ENCODE measurements at places on chromosomes 4 and X.

GRCh38 chr4:108454227-108454626, 166.1 kb upstream of the RPL34 start:
- DNase-seq: no peak

DNA sequence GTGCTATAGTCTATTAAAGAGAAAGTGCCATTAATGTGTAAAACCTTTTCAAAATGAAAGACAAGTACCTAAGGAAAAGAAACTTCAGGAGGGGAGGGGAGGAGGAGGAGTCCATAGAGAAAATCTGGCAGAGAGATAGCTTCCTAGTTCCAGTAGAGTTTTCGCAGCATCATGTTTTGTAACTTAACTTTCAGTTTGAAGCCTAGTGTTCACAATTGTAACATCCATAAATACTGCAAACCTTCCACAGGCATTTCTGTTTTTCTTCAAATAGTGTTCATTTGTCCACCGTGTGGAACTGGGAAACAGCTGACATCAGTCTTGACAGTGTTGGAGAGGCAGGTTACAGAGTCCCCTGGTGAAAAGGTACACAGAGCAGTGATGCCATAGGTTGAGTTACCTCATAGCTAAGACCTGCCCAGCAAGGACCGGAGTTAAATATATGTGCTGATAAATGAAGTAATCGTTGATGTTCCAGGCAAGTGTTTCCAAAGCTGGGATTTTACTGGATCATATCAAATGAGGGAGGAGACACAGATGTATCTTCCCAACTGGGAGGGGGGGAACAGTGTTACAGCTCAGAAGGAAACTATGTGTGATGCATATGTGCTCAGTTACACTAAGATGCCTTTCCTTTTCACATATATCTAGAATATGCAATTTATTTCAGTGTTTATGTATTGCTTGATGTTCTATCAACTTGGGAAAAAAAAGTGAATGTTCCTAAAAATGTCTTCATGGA, 369.5 kb upstream of the FAM241A start:
- no peak for DNase-seq

GRCh38 chrX:30183554-30183953, 31.8 kb upstream of the MAGEB2 start:
- no peak for DNase-seq

DNA sequence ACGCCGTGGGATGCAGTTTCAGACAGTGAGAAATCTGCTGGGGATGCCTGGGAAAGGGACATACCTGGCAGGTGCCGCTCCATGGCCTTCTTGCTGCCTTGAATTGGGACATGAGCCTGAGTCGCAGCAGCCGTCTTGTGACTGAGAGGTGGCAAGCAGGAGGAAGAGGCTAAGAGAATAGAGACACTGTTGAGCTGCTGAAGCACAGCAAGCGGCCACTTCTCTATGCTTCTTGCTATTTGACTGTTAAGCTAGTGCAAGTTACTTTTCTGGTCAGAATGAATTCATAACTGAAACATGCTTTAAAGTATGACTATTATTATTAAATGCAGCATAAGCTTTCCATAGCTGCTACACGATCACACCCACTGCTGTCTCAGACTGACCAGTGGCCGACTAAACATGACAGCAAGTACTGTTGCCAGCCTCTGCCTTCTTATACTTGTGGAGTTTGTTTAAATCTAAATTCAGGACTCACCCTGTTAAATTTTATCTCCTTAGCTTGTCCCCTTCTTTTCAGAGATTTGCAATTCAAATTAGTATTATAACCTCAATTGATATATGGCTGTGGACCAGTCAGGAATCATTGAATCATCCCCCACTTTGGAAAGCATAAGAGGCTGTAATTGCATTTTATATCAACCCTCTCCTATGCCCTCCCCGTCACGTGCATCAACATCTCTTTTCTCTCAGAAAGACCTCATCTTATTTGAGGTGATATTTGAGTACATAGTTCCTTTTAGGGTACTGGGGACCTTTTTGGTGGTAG, 24.8 kb upstream of the ACSL1 start:
- no peak for DNase-seq

GRCh38 chr4:60989141-60989540, 211.0 kb upstream of the ADGRL3 start:
- no peak for DNase-seq

- DNase-seq: no peak
Observed at GRCh38 chr4:7938266-7938608, 1.4 kb downstream of the AFAP1 start.

DNA sequence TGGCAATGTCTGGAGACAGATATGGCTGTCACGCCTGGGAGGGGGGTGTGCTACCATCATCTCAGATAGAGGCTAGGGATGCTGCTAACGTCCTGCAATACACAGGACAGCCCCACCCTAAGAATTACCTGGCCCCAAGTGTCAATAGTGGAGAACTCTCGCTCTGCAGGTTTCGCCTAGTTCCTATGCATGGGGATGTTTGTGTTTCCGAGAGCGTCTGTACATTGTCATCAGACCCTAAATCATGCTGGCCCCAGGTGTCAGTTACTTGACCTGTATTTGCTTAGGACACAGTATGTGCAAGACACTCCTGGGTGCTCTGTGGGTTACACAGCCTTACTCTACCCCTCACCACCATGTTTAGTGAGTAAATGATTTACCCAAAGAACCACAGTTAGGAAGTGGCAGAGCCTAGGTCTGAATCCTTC, 90.8 kb downstream of the AFF1 start:
- DNase-seq: no peak

DNA sequence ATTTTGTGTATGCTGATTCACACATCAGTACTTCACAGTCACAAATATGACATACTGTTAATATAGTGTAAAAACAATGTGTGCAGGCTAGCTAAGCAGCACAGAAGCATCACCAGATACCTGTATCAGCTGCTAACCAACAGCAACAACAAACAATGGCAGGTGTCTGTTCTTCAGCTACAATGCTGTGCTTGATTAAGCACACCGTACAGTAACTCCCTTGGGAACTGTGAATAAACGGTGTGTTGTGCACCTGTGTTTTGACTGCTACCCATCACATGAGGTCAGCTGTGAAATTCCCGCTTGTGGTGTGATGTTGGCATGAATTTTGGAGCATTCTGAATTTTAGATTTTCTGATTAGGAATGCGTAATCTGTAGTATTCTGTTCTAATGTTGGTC, 379.7 kb upstream of the FAT1 start:
- DNase-seq: no peak

- DNase-seq: no peak
Observed at GRCh38 chrX:100819534-100819836, 706 bp upstream of the CSTF2 start.

DNA sequence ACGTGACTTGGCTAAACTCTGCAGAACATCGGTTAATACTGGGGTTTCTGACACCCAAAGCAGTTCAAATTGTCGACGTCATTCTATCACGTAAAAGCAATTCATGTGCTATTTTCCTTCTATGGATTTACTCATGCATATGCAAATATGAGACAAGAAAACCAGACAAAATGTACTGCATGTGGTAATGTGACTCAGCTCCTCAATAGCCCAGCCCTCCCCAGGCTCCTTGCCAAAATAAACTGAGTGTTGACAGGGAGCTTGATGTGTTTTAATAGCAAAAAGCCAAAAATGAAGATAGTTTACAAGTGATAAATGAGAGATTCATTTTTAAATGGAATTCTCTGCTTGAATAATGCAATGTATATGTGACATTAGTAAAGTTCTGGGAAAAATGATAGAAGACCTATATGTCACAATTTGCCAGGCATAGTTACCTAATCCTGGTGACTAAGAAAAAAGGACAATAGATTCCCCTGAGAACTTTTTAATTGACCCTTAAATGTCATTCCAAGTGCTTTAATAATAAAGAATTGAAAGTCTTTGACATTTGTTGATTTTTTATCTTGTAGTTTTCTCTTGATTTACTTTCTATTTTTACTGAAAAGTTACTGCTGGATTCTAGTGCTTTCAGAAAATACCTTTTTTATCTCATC, 1700.6 kb upstream of the TENM3 start:
- no peak for DNase-seq

GRCh38 chr4:181745933-181746625, 497.1 kb upstream of the TENM3 start:
- DNase-seq: no peak

- DNase-seq: no peak
Observed at GRCh38 chrX:136210243-136210642, 41.0 kb downstream of the MAP7D3 start.

- no peak for DNase-seq
Observed at GRCh38 chrX:108601276-108601675, 135.1 kb downstream of the IRS4 start.

GRCh38 chr4:137361756-137362470, 170.4 kb downstream of the PCDH18 start:
- no peak for DNase-seq

- no peak for DNase-seq
Observed at GRCh38 chr4:2306773-2307410, 45.0 kb upstream of the MXD4 start.

DNA sequence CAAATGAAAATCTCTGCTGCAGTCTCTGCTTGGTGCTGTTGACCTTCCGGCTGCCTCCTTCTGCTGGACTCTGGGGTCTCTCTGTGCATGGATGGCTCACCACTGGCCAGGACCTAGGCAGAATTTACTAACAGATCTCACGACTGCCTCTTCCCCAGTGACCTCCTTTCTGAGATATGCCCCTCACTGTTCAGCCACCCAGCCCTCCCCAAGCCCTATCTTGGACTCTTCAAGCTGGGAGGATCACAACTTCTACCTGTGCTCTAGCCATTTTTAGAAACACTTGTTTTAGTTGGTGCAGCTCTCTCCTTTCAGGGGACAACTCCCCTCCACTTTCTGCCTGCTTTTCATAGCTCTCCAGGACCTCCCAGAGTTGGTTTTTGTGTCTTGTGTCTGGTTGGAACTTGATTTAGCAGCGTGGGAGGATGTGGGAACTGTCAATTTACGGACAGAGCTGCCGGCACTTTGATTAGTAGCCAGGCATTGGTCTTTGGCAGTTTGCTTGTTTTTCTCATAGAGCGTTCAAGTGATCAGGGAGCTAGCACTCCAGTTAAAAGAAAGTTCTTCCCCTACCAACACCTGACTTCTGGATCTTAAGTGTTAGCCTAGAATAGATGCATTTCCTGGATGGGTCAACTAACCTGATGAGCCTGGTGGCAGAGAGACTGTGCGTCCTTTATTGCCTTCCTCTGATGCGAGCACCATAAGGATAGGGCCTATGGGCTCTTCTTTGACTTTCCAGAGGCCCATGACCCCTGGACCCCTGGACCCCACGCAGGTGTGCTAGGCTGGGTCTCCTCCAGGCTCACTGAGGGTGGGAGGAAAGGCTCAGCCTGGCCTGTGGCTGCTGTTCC, 6.5 kb downstream of the RGS12 start:
- no peak for DNase-seq

- DNase-seq: no peak
Observed at GRCh38 chr4:44493924-44494323, 45.3 kb upstream of the KCTD8 start.

- DNase-seq: no peak
Observed at GRCh38 chr4:82555276-82555675, 6.5 kb downstream of the TMEM150C start.

DNA sequence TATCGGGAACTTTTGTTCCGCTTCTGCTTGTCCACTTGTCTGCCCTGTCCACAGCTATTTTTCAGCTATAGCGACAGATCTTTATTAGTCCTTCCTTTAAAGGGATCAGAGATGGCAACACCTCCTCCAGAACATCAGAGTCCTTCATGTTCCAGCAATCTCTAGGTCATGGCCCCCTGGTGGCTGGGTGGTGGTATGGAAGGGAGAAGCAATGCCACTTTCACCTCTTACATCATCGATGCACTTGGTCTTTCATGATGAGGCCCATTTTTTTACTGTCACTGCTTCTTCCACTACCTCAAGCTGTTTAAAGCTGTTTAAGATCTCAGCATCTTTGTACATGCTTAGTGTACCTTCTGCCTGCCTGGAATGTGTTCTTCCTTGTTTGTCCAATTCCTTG, 106.7 kb downstream of the ARHGAP6 start:
- DNase-seq: no peak

DNA sequence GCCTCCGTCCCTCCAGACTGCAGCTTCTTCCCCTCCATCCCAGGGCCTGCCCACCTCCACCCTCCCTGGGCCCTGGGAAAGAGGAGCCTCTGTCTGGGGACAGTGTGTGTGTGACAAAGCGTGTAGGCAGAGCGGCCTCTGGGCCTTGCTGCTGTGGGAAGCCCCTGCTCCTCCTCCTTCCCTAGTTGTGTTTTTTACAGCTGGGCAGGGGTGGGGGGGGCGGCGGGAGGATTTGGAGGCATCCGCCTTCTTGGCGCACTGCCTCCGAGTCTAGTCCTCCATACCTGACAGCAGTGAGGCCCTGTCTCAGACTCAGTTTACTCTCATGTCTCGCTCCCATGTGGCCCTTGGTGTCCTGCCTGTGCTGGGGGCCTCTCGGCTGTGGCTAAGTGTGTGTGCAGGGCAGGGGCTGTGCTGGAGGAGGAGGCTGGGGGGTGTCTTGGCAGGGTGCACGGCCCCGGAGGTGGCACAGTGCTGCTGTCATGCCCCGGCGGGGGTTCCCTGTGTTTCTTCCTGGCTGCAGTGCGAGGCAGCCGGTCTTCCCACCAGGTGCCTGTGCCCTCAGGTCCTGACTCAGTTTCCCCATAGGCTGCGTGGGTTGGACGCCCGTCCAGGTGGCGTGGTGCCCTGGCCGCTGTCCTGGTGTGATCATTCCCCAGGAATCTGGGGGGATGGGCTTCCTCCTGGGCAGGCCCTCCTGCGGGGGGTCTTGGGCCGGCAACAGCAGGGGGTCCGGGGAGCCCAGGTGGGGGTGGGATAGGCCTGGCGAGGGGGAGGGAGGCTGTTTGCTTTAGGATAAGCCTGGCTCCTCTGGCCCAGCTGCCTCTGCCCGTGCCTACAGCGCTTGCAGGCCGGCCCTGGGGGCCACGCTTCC, 7.0 kb downstream of the FGFRL1 start:
- DNase-seq: no peak

DNA sequence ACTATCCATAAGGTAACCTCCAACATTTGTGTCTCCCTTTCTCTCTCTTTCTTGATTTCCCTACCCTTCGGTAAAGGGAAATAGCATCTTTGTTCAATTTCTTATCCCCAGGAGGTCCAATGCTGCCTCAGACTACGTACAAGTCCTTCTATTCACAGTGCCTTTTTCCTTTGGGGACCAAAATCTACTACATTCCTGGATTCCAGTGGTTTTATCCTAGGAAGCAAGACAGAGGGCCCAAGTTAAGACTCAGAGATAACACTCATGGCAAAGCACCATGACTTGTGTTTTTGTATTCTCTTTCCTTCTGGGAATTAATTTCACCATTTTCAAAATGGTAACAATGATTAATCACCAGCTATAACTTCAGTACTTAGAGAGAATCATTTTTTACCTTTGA, 10.6 kb downstream of the G3BP2 start:
- DNase-seq: no peak

- DNase-seq: no peak
Observed at GRCh38 chr4:151991001-151991883, 230.4 kb upstream of the GATB start.

DNA sequence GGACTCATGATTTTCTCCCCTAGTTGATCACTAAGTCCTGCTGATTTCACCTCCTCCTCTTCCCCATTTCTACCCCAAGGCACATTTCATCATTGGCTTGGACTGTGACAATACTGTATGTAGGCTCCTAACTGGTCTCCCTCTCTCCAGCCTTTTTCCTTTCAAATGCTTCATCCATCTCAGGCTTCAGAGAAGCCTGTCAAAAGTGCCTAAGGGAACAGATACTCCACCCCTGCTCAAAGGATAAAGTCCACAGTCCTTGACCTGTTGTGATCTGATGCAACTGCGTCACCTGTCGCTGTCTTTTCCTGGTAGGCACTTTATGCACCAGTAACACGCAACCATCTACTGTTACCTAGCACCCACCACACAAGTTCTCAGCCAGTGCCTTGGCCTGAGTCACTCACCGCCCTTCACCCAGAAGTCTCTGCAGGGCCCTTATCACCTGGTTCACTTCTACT, 12.8 kb downstream of the SCARB2 start:
- no peak for DNase-seq

- DNase-seq: no peak
Observed at GRCh38 chr4:20662851-20663250, 37.4 kb upstream of the PACRGL start.
